ENCODE measurements at places on chromosomes 12 and 14.

DNA sequence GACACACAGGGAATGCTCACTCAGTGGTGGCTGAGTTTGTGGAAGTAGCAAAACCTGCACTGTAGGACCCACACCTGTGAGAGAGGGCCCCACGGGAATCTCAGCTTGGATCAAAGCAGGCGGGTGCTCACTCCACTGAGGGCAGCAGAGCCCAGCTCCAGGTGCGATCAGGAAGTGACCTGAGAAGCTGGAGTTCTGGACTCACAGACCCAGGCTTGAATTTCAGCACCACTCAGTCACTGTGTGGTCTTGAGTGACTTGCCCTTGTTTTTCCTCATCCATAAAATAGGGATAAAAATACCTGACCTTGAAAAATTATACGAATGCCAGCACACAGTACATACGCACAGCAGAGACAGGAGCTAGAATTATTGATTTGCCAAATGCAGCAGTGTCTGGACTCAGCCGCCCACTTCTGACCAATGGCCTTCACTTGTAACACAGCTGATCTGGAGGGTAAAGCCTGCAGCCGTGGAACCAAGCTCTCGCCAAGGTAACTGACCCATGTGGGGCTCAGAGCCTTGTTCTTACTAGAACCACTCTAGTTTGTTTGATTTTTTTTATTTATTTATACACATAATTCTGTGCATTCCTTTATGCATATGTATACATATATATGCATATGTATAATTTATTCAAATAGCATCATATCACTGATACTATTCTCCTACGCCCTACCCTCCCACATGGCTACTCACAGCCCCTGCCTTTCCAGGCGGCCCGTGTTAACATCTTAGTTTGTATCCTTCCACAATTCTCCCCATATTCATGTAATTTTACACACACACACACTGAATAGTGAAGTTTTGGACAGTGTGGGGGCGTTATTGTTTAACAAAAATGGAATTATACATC lies 53.9 kb downstream of the DPF3 start:
- no peak for DNase-seq

DNA sequence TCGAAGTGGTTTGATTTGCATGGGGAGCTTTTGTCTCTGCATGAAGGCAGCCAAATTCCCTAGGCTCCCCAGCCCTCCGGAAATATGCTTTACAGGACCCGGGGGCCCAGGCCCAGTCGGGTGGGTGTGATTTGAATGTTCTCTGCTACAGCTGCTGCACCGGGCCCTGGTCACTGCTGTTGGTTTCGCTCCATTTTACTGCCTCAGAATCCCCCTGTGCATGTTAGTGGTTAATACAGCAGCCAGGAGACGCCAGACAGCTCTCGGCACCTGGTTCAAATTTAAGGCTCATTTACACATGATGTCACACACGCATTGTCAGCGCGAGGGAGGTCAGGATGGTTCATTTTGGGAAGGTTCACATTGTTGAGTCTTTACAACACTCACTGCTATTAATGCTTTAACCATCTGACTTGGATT lies 99.6 kb downstream of the SLC38A6 start:
- no peak for DNase-seq

DNA sequence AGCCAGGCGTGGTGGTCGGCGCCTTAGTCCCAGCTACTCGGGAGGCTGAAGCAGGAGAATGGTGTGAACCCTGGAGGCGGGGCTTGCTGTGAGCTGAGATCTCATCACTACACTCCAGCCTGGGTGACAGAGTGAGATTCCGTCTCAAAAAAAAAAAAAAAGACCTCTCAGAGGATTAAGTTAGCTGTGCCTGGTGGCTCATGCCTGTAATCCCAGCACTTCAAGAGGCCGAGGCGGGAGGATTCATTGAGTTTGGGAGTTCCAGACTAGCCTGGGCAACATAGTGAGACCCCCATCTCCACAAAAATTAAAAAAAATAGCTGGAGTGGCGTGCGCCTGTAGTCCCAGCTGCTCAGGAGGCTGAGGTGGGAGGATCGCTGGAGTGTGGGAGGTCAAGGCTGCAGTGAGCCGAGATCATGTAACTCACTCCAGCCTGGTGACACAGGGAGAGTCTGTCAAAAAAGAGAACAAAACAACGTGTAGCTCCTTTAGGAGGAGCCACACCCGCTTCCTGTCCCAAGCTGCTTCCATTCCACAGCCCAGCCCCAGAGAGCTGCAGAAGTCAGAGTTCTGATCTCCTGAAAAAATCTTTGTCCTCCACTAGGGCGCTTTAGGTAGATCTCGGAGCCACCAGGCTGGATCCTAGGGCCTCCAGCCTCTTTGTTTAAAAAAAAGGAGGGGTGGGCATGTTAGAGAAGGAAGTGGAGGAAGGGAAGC lies 11.5 kb upstream of the ULK1 start:
- DNase-seq, result no peak

GRCh38 chr12:53781228-53781801 lies 29.5 kb upstream of the CISTR start:
- no peak for DNase-seq

DNA sequence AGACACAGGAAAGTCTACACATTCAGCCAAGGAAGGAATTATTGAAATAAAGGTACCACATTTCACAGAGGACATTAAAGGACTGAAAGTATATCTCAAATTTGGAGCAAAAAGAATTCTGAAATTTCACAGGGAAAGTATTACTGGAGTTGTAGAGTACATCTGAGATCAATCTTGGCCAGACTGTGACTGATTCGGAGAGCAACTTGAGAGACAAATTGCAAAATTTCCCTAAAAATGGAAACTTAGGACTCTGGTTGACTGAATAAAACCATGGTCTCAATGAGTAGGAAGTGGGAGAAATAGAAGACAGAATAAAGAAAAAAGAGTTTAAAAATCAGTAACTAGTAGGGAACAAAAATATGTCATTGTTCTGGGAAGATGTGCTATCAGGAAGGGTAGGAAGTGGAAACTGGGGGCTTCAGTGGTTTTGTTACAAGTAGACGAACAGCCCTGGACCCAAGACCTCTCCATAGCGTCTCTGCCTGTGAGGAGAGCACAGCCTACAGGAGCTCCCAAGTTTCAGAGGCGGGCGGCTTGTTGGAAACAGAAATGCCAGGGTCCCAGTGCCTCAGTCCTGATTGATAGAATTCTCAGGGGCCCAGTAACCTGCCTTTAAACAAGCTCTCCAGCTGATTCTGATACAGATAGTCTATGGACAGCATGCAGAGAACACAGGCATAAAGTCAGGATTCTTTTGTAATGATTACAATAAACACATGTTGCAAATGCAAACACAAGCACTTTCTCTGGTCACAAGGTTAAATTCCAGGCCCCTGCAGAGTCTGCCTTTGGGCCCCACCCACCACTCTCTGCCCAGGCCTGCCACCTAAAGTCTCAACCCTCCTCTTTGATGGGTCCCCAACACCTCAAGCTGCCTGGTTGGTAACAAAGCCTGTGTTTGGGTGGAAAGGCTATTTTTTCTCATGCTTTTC lies 63.1 kb downstream of the BBS10 start:
- no peak for DNase-seq

- DNase-seq, result no peak
Observed at GRCh38 chr14:100837805-100838350, 12.0 kb downstream of the MEG3 start.

DNA sequence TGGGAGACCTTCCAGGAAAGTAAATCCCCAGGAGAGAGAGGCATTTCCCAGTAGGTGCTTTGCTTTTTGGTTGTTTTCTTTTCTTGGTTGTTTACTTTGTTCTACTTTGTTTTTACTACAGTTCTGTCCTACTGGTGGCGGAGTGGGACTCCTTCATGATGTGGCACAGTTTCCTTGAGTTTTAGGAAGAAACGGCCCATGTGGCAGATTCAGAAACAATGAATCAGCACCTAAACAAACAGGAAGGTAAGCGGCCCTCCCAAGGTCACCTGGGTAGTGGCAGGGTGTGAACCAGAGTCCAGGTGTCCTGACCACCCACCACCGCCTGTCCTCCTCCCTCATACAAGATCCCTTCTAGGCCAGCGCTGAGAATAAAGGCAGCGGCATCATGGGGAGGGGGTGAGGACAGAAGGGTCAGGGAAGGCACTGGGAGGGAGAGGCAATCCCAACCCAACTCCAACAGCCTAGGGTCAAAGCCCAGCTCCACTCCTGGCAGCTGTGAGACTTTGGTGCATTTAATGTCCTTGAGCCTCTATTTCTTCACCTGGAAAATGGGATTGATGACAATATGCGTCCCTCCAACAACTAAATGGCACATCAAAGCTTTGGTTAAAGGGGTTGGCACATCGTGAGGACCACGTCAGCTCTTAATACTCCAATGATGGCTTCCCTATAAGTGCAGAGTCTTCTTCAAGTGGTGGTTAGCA lies 111.5 kb upstream of the BCL2L14 start:
- DNase-seq, result no peak

GRCh38 chr14:63045612-63046320 lies 508 bp upstream of the KCNH5 start:
- no peak for DNase-seq

DNA sequence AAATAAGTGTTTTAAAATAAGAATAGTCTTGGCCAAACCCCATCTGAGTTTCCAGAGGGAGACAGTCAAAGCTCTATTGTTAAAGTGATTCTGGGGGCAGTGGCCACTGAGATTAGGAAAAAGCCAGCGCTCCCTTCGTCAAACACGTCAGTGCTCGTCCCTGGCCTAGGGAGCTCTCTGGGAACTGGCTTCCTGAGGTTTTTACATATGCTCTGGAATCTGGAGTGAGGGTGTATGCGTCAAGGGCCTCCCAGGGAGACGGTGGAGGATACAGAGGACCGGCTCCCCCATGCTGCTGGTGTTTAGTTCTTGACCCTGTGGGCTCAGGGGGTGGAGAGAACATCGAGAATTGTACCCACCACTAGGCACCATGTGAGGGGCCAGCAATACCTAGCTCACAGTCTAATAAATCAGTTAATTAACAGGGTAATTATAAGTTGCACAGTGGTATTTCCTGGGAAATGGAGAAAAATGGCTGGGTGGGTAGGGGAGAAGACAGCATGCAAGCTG lies 87.0 kb downstream of the SLC25A47 start:
- DNase-seq, result no peak

DNA sequence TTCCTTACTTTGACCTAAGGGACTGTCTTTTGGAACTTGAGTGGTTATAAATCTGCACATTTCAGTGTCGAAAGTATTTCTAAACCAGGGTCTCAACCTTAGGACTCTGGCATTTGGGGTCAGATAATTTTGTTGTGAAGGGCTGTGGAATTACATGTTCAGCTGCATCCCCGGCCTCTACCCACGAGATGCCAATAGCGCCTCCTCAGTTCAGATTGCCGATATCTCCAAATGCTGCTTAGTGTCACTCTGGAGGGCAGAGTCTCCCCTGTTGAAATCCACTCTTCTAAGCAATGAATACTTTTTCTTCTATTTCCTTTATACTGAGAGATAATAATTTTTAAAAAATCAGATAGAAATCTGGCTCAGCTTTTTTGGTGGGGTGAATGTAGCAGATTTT lies 379.4 kb upstream of the RGS6 start:
- DNase-seq, result no peak

DNA sequence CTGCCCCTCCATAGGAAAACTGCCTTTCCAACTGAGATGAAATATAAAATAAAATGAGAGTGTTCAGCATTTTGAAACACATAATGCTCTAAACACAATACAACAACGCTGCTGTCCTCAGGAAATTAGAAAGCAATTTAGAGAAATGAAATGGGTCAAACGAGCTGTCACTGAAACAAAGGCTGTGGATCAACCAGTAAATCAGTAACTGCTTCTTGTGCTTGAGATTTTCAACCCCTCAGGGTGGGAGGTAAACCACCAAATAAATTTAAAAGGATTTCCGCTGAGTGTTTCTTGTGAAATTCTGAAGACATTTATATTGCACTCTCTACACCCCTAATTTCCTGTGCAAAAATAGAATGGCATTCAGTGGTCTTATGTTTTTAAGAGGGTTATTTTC lies 657.1 kb upstream of the SEL1L start:
- no peak for DNase-seq

- no peak for DNase-seq
Observed at GRCh38 chr14:104602933-104603325, 1.6 kb downstream of the TMEM179 start.

GRCh38 chr14:69324341-69324931 lies 64.5 kb downstream of the GALNT16 start:
- peak; percentile 11 for DNase-seq

DNA sequence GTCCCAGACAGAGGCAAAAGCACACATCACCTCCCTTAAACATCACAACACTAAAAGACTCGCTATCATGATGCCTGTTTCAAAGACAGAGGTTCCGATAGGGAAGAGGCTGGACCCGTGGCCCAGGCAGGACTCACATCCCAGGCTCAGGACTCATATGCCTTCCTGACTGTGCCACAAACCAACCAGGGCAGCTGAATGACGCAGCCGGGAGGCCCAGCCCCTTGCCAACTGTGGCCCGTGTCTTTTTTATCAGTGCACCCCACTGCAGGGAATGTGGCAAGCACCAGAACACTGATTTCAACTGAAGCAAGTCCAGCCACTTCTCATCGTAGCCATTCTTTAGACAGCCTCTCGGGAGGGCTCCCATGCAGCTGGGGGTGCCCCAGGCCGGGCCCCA lies 132.3 kb downstream of the KSR2 start:
- DNase-seq, result no peak

DNA sequence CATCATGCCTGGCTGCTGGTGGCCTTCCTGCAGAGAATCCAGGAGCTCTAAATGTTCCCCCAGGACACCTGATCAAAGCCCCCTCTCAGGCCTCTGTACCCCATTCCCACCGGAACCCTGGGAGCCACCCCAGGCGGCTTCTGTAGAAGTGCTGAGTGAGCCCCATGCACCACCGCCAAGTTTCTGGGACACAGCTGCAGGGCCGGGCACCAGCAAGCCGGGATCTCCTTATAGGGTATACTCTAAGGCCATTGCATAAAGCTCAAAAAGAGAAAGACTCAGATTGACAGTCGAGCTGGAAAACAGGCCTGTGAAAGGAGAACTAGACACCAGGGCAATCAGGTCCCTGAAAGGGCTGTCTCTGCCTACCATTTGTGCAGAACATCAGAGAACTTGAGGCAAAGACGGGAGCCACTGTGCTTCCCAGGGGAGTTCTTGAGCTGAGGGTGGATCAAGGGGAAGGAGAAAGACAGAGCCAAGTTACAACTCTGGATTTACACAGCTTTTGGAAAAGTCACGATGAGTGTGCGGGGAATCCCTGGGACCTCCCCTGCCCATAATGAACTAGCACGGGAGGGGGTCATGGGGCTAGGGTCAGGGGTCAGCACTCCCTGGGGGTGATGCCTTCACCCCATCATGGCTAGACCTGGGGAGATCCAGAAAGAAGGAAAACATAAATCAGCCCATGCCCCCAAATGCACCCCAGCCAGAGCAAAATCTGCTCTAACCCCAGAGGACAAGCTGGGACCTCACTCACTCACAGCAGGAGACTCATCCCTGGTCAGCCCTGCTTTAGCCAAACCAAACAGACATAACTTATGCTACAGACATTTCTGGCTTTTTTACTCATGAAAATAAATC lies 51.1 kb downstream of the ITPK1 start:
- no peak for DNase-seq

DNA sequence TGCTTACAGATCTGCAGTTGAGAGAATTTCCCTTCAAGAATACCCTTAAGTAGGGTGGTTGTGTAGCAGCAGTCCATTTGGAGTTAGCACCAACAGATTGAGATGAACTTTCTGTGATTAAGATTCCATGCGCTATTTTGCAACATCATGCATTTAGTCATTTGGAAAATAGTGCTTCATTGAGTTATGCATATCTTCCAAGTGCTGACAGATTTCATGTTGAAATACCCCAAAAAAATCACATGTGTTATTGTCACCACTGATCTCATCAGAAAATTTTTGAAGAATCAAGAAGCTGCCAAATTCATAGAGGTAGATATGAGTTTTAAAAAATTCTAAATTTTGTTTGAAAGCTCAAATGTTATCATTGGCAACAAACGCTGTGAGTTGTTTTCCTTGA lies 35.5 kb upstream of the OSBPL8 start:
- no peak for DNase-seq

- DNase-seq, result no peak
Observed at GRCh38 chr12:41924111-41924510, 220.6 kb downstream of the GXYLT1 start.

Measured in naive thymus-derived CD4-positive, alpha-beta T cell (primary cell).